Tibial artery (tissue), 4 donors: ENCODE measurements at places on chromosomes 2 and 18.
A peak's percentile ranks its signal among the peaks of the same experiment; 100 is the strongest.

DNA sequence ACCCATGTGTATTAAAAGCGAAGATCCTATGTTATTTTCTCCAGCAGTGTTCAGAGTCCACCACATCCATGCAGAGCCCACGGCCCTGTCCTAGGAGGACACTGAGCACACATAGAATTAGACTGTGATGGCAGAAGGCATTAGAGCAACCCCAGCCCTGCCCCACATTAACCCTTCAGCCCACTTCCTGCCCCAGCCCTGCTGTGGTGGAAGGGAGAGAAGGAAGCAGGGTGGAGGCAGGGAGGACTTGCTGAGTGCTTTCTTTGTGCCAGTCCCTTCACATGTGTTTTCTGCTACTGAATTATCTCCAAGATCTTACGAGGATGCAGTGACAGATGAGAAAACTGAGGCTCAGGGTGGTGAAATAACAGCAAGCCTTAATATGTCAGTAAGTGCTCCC lies 339.0 kb downstream of the SMAD2 start:
- no peak for DNase-seq

- no peak for DNase-seq
Measured at GRCh38 chr2:178962805-178963433, 87.0 kb downstream of the CCDC141 start.

DNA sequence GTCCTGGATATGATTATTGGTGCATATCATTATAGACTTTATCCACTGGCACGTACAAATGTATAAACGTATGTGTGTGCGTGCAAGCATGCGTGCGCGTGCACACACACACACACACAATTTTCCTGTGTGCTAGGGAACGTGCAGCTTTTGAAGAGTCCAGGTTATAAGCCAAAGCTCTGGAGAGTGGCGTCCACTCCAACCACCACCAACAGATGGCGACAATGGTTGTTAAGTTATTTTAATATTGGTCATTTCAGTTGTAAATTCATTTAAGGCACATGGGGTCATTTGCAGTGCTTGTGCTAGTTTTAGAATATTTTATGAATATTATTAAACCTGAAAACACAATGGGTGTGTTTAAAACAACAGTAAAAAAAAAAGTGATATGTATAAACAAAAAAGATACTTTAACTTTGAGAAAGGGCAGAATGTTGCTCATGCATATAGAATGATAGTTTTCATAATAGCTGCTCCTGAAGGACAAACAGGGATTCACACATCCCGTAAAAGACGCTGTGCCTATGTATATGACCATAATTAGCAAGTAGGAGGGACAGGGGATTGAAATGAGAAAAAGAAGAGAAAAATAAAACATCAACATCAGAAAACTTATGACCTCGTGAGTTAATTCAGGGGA lies 124.2 kb upstream of the ITGB6 start:
- DNase-seq: peak; percentile 70

DNA sequence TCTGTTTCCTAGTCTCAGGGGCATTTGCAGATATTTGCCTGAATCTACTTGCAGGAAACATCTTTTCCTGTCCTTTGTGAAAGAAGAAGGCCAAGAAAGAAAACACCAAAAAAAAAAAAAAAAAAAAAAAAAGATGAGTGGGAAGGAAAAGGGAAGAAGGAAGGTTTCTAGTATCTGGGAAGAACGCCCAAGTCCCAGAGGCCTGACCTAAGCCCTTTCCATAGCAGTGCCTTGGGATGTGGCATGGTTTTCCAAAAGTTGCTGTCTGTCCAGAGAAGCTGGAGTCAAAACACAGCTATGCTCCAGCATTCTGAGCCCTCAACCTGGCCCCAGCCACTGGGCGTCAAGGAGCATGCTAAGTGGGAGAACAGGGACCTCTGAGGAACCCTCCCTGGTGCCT lies 123.5 kb downstream of the INHBB start:
- DNase-seq: peak; percentile 62

DNA sequence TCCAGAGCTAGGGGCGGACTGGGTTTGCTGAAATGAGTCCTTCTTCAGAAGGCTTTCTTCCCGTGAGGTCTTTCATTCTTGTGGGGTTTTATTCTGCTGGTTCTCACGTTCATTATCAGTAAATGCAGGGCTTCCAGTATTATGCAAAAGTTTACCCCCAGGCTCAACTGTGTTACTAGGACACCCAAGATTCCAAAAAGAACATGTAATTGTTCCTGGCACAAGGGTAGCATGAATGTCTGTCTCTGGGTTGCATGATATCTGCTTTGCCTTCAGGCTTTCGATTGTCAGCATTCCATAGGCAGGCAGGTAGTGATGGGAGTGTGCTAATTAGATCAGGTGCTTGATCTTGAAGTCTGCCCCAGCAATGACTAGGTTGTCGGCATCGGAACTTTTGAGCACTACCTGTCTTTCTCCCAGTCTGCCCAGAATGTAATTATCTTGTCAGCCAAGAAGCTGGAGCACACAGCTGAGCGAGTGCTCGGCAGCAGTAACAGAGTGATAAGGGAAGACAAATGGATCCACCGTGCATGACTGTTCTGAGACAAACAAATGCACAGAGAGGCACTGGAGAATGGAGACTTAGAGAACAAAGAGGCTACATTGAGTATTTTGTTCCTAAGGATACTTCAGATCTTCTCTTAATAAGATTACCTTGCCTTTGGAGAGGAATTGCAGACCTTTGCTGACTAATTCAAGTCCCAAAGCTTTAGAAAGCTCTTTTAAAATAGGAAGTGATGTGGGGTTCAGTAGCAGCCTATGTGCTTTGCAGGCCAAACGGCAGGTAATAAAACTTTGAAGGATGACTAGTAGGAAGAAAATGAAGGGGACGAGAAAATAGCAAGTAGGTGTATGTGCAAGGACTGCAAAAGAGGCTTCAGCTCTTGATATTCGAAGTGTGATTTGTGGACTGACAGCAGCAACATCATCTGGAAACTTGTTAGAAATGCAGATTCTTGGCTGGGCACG lies 41.9 kb downstream of the ITGB6 start:
- no peak for DNase-seq

GRCh38 chr2:23487735-23488492 lies 102.9 kb downstream of the KLHL29 start:
- no peak for DNase-seq

GRCh38 chr2:194842871-194843270 lies 814.2 kb upstream of the SLC39A10 start:
- DNase-seq: no peak
